ENCODE measurements at places on chromosomes 3 and 15.

DNA sequence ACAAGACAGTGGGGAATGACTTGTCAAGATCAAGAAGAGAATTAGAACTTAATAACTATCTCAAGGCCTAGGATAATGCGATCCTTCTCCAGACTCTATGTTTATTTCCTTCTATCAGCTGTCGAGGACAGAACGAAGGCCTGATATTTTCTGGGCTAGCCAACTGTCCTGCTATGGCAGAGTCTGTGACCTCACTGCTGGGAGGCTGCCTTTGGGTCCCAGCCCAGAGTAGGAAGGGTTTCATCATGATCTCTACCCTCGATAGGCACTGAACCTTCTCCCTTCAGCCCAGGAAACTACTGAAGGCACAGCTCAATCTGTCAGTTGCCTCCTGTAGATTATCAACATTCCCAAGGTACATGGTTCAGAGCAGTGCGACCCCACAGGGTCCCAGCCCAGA lies 237.2 kb downstream of the ATP8B4 start:
- no peak for DNase-seq

GRCh38 chr3:40170395-40170794 lies 139.1 kb upstream of the EIF1B start:
- no peak for DNase-seq

GRCh38 chr3:806006-806405 lies 286.8 kb upstream of the CNTN6 start:
- DNase-seq = no peak

GRCh38 chr3:123026565-123027291 lies 835 bp downstream of the SEMA5B start:
- DNase-seq = no peak

DNA sequence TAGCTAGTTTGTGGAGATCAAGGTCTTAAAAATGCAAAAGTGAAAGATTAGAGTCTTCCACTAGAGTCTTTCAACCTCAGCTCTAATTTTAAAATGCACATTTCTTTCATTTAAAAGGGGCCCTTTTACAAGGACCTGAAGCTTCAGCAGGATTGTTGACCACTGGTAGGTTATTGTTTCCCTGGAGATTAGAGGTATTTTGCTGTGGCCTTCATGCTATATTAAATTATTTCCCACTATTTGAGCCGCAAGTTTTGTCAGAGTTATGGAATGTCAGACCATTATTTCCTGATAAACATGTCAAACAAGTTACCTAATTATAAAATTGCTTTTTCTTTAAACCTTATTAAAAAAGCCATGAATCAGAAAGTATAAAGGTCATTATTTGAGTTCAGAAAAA lies 103.1 kb upstream of the CCNL1 start:
- no peak for DNase-seq

DNA sequence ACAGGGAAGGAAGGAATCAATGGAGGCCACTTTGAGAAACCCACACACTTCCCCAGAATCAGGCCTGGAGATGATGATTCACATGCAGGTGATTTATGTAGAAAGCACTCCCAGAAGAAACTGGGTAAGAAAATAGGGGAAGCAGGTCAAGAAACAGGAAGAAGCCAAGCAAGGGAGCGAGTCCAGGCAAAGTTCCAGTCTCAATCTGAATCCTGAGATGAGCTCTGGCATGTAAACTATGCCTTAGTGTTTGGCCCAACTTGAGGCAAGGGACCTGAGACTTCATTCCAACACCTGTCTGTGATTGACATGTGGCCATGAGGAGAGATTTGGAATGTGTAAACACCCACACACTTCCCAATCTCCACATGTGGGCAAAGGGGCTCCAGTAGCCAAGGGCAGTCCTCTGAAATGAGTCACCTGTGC lies 61.6 kb upstream of the CTNNB1 start:
- DNase-seq = no peak

DNA sequence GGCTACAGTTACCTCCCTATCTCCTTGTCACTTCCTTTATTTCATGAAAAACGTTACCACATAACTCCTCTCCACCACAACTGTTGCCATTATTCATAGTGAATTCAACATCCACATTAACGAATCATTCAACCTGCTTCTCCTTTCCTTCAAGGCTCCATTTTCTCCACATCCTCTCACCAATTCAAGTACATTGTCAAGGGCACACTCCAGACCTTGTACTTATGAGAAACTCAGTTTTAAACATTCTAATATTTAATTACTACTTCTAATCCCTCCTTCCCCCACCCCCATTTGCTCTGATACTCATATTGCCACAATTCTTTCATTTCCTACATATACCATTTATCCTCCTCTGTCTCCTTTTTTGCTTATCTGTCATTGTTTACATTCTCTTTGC lies 871.2 kb downstream of the TUSC7 start:
- DNase-seq = no peak

DNA sequence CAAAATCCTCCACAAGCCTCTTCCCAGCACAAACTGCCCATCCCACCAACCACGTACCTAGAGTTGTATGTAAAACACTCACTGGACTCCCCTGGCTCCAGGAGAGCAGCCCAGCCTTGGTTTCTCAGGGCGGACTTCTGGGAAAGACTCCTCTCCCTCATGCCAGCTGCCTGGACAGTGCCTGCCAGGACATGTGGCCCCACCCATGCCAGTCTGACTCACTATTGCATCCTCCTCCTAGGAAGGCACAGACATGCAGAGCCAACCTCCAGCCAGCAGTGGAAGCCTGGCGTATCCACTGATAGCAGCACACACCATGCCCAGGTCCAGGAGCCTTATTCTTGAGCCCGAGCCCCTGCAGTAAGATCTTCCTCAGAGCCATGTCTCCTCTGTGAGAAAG lies 8.6 kb downstream of the PKM start:
- DNase-seq = no peak

GRCh38 chr15:61715082-61715481 lies 345.2 kb downstream of the VPS13C start:
- no peak for DNase-seq

- DNase-seq = no peak
Observed at GRCh38 chr3:123679712-123680386, 95.0 kb upstream of the HACD2 start.

GRCh38 chr3:44902628-44903027 lies 28.2 kb downstream of the TGM4 start:
- DNase-seq = peak; percentile 41

DNA sequence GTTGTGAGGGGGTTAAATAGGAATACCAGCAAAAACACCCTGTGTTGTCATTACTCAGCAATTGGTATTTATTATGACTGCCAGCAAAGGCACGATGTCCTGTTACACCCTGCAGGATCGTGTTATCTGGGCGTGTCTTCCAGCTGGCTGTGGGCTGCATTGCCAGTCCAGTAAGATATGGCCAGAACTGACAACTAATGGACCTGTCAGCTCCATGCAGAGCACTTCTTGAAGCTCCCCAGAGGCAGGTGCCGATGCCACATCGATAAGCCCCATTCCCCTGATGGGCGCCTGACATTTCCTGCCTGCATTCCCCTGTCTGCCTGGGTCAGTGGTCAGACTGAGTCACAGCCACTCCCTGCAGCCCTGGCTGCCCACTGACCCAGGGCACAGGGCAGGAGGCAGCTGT lies 79.7 kb upstream of the RASGRF1 start:
- peak; percentile 49 for DNase-seq

- no peak for DNase-seq
Observed at GRCh38 chr3:130828948-130829947, 64.6 kb upstream of the ATP2C1 start.

DNA sequence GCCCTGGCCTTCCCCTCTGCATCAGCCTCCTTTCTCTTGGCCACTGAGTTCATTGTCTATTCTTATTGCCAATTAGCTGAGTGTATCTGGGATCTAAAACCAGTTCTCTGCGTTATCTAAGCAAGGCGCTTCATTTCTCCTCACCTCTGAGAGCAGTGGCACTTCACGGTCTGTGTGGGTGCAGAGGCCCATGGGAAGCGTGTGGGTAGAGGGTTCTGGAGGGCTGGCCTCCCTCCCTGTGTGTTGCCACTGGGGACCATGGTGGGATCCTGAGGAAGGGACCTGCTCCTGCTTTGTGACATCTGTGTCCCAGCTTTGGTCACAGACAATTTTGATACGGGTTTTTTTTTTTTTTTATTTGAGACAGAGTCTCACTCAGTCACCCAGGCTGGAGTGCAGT lies 32.7 kb downstream of the EDEM1 start:
- DNase-seq = no peak

GRCh38 chr3:133574260-133574881 lies 885 bp downstream of the CDV3 start:
- DNase-seq = peak; percentile 76

DNA sequence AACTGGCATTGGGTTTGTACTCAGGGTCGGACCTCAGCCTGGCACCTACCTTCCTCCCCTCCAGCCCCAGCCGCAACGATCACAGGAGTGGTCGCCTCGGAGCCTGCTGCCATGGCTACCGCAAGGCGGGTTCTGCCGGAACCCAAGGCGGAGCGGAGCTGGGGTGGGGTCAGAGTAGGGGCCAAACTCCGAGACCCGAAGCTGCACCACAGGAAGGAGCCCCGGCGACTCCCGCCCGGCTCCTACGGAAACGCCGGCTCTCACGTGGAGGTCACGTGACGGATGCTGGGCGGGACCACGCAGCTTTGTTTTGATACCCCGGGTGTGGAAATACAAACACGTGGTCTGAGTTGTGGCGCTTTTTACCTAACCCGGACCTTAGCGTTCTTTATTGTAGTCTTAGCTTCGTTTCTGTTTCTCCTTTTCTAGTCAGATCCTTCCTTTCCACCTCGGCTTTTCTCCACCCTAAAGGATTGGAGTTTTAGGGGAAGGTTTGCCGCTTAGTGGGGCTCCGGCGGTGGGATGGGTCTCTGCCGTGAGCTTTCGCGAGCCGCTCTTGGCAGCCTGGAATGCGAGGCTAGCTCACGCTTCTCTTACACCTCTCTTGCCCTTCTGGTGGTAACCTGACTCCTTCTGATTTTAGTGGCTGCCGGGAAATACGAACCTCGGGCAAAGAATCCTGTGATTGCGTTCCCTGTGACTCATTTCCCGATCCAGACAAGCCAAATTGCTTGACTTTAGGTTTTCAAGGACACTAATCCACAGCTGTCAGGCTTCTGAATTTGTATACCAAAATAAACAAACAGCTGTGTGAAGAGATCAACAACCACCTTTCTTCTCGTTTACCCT lies at the start of gene HSPBAP1:
Gene HSPBAP1, minus strand, starts transcription at position 264 of the 849 bp plus-strand sequence. Its CDS starts 151 bp downstream, at position 113.
- peak; percentile 90 for DNase-seq

GRCh38 chr15:80447077-80447476 lies 42.9 kb downstream of the ARNT2 start:
- no peak for DNase-seq

DNA sequence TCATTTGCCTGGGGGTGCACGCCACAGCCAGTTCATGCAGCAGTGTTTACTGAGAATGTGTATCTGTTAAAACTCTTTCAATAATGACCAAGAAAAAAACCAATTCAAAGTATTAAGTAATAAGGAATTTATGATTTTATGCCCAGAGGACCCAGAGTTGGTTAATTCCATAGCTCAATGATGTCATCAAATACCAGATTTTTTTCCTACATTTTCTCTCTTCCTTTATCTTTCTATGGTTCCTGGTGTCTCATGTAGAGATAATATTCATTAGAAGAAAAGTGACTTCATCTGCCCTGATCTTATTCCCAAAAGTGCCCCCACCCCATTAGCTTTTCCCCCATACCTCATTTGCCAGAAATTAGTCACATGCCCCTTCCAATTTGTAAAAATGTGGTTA lies 44.6 kb upstream of the LMCD1 start:
- DNase-seq = peak; percentile 85

- no peak for DNase-seq
Observed at GRCh38 chr3:43910750-43911149, 220.0 kb downstream of the ABHD5 start.

Measured in fibroblast of the aortic adventitia (primary cell).